ENCODE measurements at places on chromosomes 4 and X.
A peak's percentile ranks its signal among the peaks of the same experiment; 100 is the strongest.

DNA sequence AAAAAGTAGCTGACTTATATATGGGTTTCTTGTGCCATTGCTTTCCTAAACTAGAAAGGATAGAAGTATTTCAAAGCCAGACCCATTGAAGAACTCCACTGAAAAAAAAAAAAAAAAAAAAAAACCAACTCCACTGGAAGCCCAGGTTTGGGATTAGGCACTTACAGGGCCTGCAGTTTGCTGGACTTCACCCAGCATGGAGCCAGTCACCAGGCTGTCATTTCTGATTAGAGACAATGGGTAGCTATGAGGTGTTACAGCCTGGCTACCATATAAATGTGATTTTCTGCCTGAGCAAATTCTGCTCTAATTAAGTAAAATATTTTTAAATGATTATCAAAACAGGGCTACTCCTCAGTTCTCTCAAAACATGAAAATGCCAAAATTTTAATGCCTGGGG, 49.5 kb downstream of the HS6ST2 start:
- DNase-seq = peak; percentile 49

GRCh38 chr4:27921231-27921630, 1060.6 kb downstream of the STIM2 start:
- no peak for DNase-seq

DNA sequence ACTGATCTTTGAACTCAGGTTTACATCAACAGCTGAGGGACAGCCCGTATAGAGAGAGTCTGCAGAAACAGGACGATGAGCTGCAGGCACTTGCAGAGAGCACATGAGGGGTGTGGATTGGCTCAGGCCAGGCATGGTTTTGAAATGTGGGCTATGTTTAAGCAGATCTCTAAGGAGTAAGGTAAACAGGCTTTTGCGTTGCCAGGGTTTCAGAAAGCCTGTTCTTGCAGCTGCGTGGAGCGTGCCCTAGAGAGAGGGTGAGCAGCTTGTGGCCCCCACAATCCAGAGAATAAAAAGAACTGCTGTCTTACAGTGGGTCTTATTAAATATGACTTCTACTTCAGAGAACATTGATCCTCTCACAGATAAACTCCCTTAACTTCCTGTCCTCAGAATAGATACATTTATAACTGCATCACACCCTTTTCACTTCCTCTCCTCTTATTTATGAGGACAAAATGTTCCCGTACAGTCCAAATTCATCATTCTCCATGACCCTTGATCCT, 64.1 kb downstream of the TMA16 start:
- no peak for DNase-seq

DNA sequence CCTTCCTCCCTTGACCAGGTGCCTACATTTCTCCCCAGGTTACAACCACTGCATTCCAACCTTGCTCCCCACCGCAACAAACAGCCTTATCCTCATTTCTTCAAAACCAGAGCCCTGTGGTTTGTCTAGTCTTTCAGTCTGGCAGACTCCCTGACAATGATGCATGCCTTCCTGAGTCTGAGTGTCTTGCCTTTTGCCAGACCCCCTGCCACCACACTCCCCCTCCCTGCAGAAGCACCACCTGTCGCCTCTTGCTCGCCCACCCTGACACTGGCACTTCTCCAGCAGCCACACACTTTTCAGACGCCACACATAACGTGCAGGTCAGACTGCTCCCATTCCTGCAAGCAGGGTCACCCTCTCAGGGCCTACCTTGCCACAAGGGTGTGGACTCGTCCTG, 349.2 kb upstream of the NOCT start:
- no peak for DNase-seq

DNA sequence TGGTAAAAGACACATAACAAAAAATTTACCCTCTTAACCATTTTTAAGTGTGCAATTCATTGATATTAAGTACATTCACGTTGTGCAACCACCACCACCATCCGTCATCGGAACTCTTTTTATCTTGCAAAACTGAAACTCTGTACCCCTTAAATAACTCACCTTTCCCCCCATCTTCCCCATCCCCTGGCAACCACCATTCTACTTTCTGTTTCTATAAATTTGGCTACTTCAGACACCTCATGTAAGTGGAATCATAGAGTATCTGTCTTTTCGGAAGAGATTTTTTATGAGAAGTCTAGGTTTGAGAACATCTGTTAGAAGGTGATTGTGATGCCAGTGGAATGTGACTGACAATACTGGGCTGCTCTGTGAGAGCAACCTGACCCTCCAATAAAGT, 39.8 kb upstream of the CCDC149 start:
- DNase-seq = no peak

- DNase-seq = no peak
Observed at GRCh38 chr4:70994387-70995099, 1.1 kb downstream of the DCK start.

DNA sequence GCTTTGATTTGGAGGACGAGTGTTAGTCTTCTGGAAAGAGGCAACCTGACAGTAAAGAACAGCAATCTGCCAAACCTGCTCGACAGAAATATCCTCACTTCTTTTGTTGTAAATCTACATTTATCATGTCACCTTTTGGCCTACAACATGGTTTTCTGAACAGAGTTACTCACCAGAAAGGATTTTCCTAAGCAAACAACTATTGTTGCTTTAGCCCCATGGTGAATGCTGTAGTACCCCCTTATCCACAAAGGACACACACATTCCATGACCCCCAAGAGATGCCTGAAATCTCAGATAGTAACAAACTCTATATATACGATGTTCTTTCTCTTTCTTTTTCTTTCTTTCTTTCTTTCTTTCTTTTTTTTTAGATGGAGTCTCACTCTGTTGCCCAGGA, 42.7 kb downstream of the TMEM150C start:
- no peak for DNase-seq

- no peak for DNase-seq
Observed at GRCh38 chr4:92241094-92241493, 62.7 kb upstream of the GRID2 start.

DNA sequence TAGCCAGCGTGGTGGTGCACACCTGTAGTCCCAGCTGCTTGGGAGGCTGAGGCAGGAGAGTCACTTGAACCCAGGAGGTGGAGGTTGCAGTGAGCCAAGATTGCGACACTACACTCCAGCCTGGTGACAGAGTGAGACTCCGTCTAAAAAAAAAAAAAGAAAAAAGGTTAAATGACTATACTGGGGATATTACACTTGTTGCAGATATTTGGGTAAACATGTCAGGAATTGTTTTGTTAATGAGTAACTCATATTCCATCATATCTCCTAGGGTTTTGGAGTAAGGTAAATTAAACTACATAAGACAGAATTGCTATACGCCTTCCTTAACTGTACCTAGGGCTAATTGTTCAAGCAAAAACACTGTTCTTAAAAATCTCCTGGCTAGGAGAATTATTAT, 291.4 kb upstream of the IGFBP7 start:
- DNase-seq = no peak

DNA sequence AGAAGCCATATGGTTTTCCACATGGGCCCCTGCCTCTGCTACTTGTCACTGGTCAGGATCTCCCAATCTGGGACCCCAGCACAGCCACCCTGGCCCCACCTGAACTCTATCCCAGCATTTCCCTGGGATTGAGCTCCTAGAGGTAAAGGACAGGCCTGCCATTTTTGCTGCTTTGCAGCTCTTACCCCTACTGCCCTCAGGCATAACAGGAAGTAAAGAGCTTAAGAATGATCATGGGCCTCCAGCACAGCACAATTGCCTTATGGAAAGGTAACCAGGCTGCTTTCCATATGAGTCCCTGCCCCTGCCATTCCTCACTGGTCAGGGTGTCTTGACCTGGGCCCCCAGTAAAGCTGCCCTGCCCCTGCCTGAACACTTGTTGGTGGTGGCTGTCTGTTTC, 254.9 kb upstream of the ZCCHC13 start:
- no peak for DNase-seq

GRCh38 chr4:2816401-2816954, 23.6 kb downstream of the SH3BP2 start:
- DNase-seq = no peak

DNA sequence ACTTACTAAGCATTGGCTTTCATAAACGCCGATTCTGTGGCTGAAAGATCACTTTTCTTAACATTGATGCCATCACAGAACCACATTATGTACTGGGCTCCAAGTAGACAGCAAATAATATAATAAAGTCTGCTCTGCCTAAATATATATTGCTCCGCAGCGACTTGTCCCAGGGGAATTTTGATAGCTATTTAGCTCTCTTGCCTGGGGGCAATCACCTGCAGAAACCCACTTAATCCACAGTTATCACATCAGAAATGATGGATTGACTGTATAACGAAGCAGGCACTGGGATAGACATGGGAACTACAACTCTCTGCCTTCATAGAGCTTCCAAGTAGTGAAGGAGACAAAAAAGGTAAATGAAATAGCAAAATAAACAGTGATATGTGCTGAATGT, 48.0 kb upstream of the MYOZ2 start:
- DNase-seq = no peak

GRCh38 chr4:139560406-139561104, 4.5 kb upstream of the SETD7 start:
- no peak for DNase-seq

GRCh38 chr4:45776146-45776545, 347.7 kb downstream of the GABRG1 start:
- DNase-seq = peak; percentile 33

- DNase-seq = no peak
Observed at GRCh38 chr4:86388252-86388651, 28.4 kb upstream of the MAPK10 start.

DNA sequence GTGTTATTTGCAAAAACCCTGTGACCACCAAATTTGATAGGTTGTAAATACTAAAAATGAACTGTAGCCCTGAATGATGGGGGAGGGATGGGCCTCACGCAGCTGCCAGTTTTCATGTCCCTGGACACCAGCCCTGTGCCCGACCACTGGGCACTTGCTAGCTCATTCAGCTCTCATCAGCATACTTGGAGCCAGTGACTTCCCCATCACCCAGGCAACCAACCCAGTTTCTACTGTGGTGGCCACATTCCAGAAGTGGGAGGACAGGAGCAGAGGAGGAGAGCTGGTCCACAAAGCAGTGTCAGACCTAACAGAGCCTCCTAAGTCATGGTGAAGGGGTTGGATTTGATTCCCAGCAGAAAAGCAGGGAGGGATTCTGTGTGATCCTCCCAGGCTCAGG, 128.2 kb downstream of the CPEB2 start:
- no peak for DNase-seq

GRCh38 chrX:57977992-57978391, 67.7 kb upstream of the ZXDA start:
- no peak for DNase-seq
